ENCODE measurements at places on chromosomes 7 and 10. TPM values are rescaled to one million over a fixed set of nuclear protein-coding genes. Genes with fewer than 3 reads are reported as not detected.

Gene LBX1
- polyA plus RNA-seq = not detected

DNA sequence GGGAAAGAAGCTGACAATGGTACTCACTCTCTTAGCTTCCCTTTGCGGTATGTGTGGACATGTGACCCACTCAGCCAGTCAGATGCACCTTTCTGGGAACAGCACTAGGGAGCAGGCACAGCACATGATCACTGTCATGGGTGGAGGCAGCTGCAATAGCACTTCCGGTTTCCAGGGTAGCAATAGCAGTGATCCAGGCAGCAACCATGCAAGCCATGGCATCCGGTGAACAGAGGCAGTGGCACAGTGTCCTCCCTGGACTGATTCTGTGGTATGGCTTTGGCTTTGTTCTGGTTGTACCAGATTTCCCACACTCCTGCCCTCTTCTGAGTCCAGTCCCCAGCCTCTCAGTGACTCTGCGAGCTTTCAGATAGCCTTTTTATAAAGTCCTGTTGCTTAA is 86.8 kb upstream of the NAMPT start:
- DNase-seq = no peak

Gene TBC1D12
- polyA plus RNA-seq = 21.6 TPM

DNA sequence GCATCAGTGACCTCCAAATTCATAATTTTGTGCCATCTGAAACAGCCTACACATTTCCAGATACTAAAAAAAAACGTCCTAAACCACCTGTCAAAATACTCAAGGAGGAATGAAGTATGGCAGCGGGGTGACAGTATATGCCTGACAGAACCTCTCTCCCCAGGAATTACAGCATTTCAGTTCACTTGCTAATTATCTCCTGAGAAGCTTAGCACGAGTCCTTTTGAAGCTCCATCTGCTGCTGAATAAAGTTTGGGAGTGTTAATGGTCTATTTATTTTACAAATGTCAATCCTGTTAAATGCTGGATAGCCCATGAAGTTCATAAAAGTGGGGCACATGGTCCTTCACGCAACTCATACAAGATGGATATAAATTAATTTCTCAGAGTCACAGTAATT is 29.4 kb upstream of the ANLN start:
- no peak for DNase-seq

DNA sequence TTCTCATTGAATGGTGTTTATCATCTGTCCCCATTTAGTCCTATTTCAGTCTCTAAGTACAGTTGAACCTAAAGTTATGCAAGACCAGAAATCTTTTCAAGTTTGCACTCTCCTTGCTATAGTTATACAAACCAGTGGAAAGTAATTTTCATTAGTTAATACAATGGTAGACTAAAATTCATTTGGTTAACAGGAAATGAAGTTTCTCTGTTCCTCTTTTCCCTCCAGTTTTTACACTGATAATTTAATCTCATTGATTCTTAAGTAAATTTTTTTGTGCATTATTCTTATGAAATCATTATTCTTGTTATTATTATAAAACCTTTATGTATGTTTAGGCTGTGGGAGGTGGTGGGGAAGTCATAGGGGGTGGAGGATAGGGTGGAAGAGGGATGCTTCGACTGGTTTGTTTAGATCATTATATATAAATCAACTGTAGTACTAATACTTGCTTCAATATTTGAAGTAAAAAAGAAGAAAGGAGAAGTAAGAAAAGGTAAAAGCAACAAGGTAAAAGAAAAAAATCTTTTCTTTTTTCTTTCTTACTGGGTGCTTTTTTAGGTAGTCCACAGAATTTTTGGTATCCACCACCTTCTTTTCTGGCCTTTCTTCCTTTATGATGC is 104.1 kb downstream of the GPR85 start:
- DNase-seq = no peak

- no peak for DNase-seq
These were observed 24.1 kb downstream of the SEMA3D start for GRCh38 chr7:85162721-85163120.

Gene HMX2
- polyA plus RNA-seq = 0.75 TPM

- no peak for DNase-seq
These were observed 145.3 kb downstream of the SEMA3A start for GRCh38 chr7:84049071-84049836.

DNA sequence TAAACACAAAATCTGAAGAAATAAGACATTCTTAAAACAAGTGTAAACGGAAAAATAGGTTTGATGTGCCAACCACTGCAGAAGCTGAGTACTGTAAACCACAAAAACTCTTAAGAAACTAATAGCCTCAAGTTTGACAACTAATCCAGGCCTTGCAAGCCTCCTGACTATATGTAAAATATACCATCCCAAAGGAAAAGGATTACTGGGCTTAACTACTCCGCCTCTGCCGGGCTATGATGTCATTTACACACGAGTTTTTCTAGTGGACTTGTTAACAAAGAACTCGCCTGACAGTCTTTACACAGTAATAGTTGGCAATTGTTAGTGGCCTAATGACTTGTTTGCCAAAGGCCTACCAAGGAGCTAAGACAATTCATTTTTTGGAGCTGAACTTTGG is 2.1 kb downstream of the KIF5B start:
- peak; percentile 46 for DNase-seq

GRCh38 chr10:88372051-88372715 is 210.9 kb downstream of the RNLS start:
- DNase-seq = no peak

DNA sequence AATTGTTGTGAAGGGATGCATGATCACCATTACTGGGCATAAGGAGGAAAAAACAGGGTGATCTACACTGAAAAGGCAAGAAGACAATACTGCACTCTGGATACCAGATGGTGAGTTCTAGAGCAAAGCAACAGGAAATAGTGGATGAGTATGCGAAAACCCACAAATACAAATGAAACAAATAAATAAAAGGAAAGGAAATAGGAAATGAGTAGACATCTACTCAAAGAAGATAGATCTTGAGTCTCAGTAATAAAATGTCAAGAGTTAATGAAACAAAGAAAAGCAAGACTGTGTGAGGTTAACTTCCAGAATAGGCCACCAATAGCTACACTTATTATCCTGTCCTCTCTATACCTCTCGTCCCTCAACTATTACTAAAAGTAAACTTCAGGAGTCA is 11.7 kb downstream of the ORC5 start:
- DNase-seq = no peak
